Activated CD4-positive, alpha-beta T cell treated with anti-CD3 and anti-CD28 coated beads, Interleukin-2, amount 10 ng/mL, durations not matched to agents 7 days and 5 days (primary cell): ENCODE measurements at places on chromosomes 7 and 10. TPM values are rescaled to one million over a fixed set of nuclear protein-coding genes. Genes with fewer than 3 reads are reported as not detected.
A peak's percentile ranks its signal among the peaks of the same experiment; 100 is the strongest.

GRCh38 chr7:46139079-46139478 lies 218.0 kb upstream of the IGFBP3 start:
- H3K4me3 ChIP-seq, result no peak overlapping the region
- no peaks in the 10 kb centered on the region for H3K36me3 ChIP-seq
- DNase-seq, result no peak
- no peaks in the 10 kb centered on the region for H3K4me1 ChIP-seq
- H3K27ac ChIP-seq, result no peak overlapping the region

DNA sequence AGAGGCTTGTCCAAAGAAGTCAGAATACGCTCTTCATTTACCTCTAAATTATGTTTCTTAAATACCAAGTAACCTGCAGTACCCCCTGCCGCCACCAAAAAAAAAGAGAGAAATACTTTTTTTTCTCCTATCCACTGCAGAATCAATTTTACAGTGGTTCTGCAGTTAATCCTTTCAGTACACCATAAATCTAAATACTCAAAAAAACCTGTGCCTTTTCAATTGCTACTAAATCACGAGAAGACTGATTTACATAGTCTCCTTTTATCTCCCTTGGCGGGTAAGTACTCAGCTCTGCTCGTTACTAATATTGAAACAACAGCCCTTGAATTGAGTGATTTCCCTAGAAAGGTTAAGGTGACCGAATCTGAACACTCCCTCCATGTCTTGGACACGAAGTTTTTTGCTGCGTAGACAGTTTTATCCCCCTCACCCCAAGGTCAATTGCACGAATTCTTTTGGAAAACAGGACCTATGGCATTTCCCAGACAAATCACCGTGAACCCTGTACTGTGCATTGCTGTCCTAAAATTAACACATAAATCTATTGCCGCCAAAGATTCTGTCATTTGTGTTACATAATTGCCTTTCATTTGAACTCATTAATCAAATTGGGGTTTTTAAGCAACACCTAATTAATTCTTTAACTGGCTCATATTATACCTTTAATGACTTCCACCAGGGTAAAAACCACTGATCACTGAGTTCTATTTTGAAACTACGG lies 512 bp upstream of the VIM start:
- peak; percentile 42 for DNase-seq
- peaks cover 43% of the 10 kb centered on the region for H3K36me3 ChIP-seq
- peaks cover 46% of the 10 kb centered on the region for H3K4me1 ChIP-seq
- H3K4me3 ChIP-seq, result peak overlapping the region; percentile 99
- H3K27ac ChIP-seq, result peak overlapping the region; percentile 100

DNA sequence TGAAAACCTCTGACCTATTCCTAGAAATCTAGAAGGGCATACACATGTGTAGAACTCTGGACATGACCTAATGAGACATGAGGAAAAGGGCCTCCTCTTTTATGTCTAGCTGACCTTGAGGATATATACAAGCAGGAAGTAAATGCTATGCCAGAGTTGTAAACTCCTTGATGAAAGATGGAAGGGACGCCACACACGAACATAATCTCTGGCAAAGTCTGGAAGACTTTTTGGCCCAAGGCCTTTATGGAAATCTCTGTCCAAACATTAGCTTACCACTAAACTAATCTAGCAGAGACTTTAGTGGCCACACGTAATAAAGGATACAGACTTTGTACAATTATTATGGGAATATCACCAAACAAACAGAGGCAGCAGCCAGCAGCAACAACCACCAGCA lies 138.1 kb upstream of the THSD7A start:
- no peaks in the 10 kb centered on the region for H3K27me3 ChIP-seq
- no peak for DNase-seq
- H3K36me3 ChIP-seq, result no peaks in the 10 kb centered on the region
- no peak overlapping the region for H3K4me3 ChIP-seq

- no peak overlapping the region for H3K4me3 ChIP-seq
- no peaks in the 10 kb centered on the region for H3K27me3 ChIP-seq
- DNase-seq, result no peak
- no peaks in the 10 kb centered on the region for H3K36me3 ChIP-seq
- no peaks in the 10 kb centered on the region for H3K4me1 ChIP-seq
These were observed 175.8 kb downstream of the SH2D4B start for GRCh38 chr10:80713398-80713928.

The CLRN3 gene
- not detected for total RNA-seq

DNA sequence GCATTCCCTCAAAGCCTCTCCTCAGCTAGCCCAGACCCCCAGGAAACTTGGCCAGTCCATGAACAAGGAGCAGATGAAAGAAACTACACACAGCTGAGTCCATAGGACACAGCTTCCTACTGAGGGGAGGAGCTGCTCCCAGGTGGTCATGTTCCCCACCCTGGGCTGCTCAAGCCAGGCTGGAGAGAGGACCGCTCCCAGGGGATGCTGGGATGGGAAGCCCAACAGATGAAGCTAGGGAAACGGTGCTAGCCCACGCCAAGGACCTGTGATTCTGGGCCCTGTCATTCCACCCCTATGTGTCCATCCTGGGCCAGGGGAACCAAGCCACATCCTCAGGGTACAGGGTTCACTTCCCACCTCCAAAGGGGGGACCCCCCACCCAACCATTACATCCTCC lies 19.0 kb downstream of the KCNH2 start:
- peaks cover 38% of the 10 kb centered on the region for H3K27me3 ChIP-seq
- DNase-seq, result no peak
- H3K4me1 ChIP-seq, result peaks cover 15% of the 10 kb centered on the region
- H3K27ac ChIP-seq, result no peak overlapping the region
- H3K4me3 ChIP-seq, result no peak overlapping the region

GRCh38 chr7:52669031-52669430 lies 366.4 kb upstream of the POM121L12 start:
- no peak overlapping the region for H3K4me3 ChIP-seq
- H3K4me1 ChIP-seq, result no peaks in the 10 kb centered on the region
- no peaks in the 10 kb centered on the region for H3K36me3 ChIP-seq
- DNase-seq, result no peak
- H3K27me3 ChIP-seq, result no peaks in the 10 kb centered on the region

GRCh38 chr7:36283711-36284130 lies 105.9 kb upstream of the ANLN start:
- peaks cover 7% of the 10 kb centered on the region for H3K36me3 ChIP-seq
- H3K27me3 ChIP-seq, result no peaks in the 10 kb centered on the region
- no peak for DNase-seq
- H3K4me3 ChIP-seq, result no peak overlapping the region

DNA sequence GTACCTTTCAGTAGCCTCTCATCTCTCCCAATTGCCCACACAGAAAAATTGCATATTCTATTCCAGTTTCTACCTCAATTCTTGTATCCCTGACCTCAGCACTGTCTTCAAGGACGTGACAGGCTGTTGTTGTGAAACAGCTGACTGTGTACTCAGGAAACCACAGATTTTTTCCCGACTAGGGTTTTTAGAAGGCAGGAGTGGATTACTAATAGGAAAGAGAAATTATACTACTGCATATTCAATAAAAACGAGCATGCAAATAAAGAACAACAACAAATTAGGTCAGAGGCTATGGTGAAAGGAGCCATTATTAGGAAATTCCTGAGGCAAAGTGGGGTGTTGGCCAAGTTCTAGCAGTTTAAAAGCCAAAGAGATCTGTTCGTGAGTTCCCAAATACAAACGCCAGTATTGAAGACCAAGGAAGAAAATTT lies 93.4 kb downstream of the DOCK4 start:
- no peaks in the 10 kb centered on the region for H3K27me3 ChIP-seq
- no peak for DNase-seq
- no peaks in the 10 kb centered on the region for H3K4me1 ChIP-seq
- no peak overlapping the region for H3K4me3 ChIP-seq
- no peak overlapping the region for H3K27ac ChIP-seq
- H3K36me3 ChIP-seq, result no peaks in the 10 kb centered on the region

DNA sequence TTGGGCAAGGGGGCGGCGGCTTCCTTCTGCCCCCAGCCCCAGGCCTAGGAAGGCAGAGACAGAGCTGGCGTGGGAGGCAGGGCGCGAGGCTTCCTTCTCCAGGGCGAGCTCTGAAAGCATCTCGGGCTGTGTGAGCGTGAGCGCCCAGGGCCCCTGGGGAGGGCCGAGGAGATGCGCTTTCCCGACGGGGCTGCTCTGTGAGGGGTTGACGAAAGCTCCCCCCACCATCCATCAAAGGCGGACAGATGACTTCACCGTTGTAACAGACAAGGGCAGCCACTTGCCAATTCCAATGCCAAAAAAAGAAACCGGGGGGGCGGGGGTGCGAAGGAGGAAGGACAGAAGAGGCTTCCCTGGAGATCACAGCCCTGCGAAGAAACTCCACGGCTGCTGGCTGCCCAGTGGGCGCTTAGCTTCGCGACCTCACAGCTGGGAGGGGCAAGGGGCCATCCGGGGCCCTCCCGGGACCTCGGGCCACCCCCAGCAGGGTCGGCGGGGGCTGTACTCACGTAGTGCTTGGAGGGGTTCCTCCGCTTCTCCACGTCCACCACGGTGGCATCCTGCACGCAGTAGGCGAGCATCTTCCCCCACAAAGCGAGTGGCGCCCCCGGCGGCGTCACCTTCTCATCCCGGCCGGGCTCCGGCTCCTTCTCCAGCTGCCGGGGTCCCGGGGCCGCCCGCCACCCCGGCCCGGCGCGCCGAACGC lies 537 bp downstream of the SH3PXD2A start:
- H3K4me1 ChIP-seq, result peaks cover 13% of the 10 kb centered on the region
- peaks cover 76% of the 10 kb centered on the region for H3K27me3 ChIP-seq
- no peak overlapping the region for H3K27ac ChIP-seq
- DNase-seq, result no peak
